ENCODE measurements at places on chromosomes 1 and 21.

DNA sequence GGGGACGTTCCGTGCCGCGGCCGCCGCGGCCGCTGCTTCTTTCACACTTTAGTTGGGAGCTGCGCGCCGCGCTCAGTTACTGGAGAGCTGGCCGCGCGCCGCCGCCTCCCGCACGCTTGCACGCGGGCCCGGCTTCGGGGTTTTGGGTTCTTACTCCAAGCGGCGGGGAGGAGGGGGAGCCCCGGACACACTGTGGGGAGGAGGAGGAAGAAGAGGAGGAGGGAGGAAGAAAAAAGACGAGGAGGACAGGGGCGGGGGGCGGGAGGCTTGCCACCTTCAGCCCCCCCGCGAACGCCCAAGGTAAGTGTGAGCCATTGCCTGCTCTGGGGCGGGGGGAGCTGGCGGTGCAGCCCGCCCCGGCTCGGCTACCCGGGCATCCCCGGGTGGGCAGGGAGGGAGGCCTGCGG, 243 bp downstream of the C1orf21 start:
- no peak for DNase-seq

DNA sequence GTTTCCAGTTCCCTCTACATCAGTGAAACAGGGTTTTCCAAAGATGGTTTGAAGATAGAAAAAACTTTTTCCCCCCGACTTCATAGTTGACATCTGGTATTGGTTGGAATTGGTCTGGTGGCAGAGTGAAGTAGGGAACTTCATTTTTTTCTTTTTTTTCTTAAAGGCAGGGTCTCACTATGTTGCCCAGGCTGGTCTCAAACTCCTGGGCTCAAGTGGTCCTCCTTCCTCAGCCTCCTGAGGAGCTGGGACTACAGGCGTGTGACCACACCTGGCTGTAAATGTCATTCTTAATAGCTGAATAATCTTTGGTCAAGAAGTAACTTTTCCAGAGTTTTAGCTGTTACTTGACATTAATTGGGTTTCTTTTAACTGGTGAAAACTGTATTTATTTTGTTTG, 21.7 kb downstream of the ZBTB37 start:
- no peak for DNase-seq

GRCh38 chr1:200905411-200906052, 10.8 kb downstream of the INAVA start:
- peak; percentile 31 for DNase-seq

DNA sequence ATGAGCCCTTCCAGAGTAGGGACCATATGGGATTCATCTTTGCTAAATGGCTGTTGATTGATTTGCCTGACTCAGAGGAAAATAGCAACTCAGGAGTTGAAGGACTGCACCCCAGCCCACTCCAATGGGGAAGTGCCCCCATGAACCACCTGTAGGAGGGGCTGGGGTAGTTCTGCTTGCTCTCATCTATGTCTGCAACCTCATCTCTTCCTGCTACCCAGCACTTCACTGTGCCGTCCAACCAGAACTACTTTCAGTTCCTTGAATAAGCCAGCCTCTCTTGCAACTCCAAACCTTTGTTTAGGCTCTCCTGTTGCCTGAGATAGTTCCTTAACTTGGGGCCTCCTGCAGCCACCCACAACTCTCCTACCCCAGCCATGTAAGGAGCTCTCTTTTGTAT, 26.6 kb downstream of the BEND5 start:
- DNase-seq = no peak
